ENCODE measurements at places on chromosomes 6 and 20. TPM values are rescaled to one million over a fixed set of nuclear protein-coding genes. Genes with fewer than 3 reads are reported as not detected.

Gene MRPS18A
- polyA plus RNA-seq: 41.0 TPM

Gene SYNDIG1
- polyA plus RNA-seq: not detected

Gene WFDC10B
- 0.29 TPM for polyA plus RNA-seq

DNA sequence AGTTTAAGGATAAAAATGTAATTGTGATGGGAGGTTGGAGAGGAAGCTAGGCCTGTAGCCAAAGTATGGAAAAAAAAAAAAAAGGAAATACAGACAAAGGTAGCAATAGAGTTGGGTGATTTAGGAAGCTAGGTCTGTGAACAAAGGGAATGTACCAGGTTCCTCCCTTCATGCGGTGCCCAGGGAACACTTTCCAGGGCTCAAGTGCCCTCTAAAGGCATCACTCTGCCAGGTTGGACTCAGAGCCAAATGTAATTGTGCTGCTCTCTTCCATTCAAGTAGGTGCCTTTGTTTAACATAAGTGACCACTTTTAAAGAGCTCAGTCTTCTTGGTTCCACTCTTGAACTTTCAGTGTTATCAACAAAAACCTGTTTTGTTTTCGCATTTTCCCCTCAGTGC is 159.7 kb upstream of the AHI1 start:
- DNase-seq: no peak

- no peak for DNase-seq
Observed at GRCh38 chr20:48186447-48186846, 401.2 kb upstream of the SULF2 start.

- DNase-seq: peak; percentile 90
Observed at GRCh38 chr6:18362058-18362561, 25.0 kb upstream of the RNF144B start.

DNA sequence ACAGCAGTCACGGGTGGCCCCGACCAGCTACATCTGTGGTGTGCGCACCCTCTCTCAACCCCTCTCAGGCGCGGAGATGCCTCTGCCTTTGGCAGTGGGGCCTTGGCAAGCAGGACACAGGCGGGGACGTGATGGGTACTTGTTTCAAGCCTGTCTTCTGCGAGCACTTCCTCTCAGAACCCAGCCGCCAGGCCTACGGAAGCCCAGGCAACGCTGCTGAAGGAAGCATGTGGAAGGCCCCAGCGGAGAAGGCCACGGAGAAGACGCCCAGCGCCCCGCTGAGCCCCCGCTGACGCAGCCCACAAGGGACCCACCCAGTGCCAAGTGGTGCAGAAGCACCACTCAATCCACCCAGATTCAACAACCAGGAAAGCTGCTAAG is 13.0 kb downstream of the SERPINB6 start:
- DNase-seq: no peak

GRCh38 chr6:79138146-79138545 is 60.1 kb upstream of the PHIP start:
- DNase-seq: no peak

DNA sequence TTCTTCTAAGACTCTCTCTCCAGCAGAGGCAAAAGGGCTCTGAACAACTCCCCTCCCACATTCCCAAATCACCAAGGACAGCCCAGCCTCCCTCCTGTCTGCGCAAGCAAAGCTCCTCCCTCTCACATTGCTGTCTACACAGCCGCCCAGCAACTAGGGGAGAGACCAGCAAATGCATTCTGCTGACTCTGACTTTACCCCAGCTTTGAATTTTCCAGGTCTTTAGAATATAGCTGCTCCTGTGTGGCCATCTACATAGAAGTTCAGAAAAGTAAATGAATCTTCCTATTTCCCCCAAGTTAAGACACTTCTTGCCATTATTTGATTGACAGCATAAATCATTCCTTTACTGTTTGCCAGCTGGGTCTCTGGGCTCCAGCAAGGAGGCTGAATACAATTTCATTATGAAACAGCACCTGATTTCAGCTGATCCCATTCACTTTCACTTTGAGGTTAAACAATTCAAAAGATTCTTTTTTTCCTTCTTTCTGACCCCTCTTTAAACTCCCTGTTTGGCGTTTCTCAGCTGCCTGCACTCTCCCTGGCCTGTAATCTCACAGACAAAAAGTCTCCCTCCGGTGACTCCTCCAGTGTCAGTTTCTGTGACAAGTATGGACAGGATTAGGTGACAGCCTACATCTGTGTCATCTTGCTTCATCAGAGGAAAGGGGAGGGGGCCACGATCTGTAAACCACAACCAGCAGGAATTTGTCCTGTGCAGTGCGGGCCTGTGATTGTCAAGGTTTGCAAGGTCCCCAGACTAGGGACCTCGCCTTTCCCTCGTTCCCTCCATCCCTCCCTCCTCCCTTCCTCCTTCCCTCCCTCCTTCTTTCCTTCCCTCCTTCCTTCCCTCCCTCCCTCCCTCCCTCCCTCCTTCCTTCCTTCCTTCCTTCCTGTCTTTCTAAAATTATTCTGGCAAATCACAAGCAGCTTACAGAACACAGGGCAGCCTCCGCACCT is 205.6 kb upstream of the RIN2 start:
- no peak for DNase-seq

DNA sequence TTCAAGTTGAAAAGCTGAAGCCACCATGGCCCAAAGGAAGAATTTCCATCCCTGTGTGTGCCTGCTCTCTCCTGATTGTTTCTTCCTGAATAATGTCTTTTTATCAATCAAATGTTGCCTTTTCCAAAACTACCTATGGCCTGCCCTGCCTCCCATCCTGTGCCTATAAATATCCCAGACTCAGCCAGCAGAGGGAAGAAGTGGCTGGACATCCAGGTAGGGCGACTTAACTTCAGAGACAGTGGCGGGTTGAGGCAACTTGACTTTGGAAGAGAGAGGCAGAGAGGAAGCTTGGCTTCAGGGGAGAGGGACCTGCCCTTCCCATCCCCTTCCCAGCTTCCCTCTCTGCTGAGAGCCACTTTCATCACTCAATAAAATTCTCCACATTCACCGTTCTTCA is 133.0 kb downstream of the LCA5 start:
- no peak for DNase-seq

DNA sequence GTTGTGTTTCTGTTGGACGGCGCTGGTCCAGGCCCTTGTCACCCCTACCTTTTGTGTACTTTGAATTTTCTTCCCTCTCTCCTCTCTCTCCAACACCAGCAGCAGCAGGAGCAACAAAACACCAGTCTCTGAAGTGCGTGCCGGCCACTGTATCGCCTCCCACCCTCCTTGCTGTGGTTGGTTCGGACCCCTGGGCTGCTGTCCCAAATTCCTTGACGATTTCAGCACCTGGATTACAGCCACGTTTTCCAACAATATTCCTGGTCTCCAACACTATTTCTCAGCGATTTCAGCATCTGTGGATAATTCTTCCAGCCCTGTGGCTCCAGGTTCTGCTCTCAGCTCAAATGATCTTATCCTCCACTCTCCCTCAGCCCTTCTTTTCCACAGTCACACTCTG is 11.8 kb downstream of the MAS1 start:
- DNase-seq: no peak

DNA sequence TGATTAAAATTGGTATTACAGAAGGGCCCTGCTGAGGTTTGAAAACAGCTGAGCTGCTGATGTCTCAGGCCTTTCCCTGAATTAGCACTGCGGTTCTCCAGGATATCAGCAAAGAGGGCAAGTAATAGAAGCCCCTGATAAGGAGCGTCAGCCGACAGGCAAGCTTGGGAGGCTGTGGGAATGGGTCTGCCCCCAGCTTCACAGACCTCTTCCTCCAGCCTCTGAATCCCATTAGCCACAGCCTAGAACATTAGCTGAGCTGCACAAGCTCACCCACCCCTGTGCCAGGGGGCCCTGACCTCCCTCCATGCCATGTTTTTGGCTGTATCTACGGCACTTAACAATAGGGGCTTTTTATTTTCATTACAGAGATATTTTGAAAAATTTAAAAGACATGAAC is 59.9 kb downstream of the VAPB start:
- no peak for DNase-seq

Measured in AG04450 (cell line).